ENCODE measurements at places on chromosomes 1 and 21.

DNA sequence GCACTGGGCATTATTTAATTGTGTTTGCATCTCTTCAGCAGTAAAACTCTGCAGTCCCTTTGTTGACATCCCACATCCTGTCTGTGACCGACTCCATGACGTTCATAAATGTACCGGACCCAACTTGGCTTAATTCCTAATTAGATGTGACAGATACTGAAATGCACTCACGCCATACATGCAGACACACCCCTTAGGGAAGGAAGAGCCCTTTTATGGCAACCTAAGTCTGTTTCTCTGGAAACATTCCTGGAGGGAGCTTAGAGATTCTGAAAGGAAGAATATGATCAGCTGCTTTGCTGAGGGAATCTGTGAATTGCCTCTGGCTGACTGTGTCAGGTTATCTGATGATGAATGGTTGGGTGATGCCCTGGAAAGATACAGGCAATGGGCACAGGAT is 33.4 kb downstream of the ADAMTS5 start:
- DNase-seq: no peak

- DNase-seq: peak; percentile 27
These were observed 34.5 kb upstream of the DIPK1A start for GRCh38 chr1:92995441-92996430.

GRCh38 chr21:28899220-28899619 is 93.5 kb downstream of the LTN1 start:
- no peak for DNase-seq

DNA sequence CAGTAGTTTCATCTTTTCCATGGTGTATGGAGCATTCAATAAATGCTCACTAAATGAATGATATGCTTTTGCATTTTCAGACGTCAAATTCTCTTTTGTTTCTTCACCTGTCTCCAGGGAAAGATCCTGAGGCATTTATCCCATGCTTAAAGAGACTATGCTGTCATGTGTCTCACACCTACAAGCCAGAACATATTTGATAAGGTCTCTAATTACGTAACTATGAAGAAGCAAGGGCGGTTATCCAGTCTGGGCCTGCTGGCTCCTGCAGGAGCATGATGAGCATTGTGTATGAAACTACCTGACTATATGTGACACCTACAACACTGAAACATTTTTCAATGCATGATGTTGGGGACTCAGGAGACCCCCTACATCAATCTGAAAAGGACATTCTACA is 51.8 kb downstream of the FBXO42 start:
- no peak for DNase-seq

DNA sequence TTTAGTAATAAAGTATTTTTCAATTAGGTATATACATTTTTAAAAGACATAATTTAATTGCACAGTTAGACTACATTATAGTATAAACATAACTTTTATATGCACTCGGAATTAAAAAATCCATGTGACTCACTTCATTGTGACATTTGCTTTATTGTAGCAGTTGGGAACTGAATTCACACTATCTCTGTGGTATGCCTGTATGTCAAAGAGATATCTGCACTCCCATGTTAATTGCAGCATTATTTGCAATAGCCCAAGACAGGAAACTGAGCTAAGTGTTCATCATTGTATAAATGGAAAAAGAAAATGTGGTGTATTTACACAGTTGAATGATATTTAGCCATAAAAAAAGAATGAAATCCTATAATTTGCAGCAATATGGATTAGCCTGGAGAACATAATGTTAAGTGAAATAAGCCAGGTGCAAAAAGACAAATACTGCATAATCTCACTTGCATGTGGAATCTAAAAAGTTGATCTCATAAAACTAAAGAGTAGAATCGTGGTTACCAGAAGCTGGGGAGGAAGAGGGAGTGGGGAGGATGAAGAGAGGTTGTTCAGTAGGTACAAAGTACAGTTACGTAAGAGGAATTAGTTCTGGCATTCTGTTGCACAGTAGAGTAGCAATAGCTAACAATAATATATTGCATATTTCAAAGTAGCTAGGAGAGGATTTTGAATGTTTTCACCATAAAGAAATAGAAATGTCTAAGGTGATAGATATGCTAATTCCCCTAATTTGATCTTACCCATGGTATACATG is 64.8 kb downstream of the DPT start:
- no peak for DNase-seq

DNA sequence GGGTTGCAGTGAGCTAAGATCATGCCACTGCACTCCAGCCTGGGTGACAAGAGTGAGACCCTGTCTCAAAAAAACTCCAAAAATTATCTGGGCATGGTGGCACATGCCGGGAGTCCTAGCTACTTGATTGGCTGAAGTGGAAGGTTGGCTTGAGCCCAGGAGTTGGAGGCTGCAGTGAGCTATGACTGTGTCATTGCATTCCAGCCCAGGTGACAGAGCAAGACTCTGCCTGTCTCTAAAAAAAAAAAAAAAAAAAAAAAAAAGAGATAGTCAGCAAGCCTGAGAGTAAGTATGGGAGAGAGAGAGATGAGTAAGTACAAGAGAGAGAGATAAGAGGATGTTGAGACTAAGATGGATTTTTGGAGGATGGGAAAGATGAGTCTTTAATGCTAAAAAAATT is 180.8 kb upstream of the CACYBP start:
- DNase-seq: no peak

DNA sequence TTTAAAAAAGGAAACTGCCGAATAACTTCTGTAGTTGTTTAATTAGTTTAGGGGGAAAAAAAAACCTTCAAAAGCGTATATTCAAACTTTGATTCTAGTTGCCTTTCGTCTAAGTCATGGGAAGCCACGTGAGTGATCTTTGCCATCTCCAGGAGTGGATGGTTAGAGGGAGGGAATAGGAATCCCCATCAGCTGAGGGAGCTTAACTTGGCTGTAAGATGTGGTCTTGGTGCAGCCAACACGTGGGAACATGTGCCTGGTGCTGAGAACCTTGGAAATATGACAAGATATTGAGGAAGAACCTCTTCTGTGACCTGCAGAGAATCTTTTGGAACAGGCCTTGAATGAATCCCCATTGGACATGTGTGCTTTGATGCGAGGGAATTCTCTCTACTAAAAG is 1.7 kb downstream of the BACE2 start:
- no peak for DNase-seq

DNA sequence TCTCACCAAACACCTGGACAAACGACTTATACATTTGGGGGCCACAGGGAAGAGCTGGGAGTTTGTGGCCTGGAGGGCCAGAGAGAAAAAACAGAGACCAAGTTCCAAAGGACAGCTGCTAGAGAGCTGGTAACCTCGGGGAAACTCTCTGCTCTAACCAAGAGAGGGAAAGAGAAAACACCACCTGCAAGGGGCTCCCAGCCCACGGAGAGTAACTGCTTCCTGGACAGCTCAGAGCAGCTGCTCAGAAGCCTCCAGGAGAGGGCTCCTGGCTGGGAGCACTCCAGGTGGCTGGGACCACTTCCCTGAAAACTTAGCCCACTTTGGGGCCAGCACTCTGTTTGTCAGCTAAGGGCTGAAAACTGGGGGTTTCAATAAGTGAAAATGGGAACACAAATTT is 154.8 kb upstream of the GRIK3 start:
- no peak for DNase-seq

DNA sequence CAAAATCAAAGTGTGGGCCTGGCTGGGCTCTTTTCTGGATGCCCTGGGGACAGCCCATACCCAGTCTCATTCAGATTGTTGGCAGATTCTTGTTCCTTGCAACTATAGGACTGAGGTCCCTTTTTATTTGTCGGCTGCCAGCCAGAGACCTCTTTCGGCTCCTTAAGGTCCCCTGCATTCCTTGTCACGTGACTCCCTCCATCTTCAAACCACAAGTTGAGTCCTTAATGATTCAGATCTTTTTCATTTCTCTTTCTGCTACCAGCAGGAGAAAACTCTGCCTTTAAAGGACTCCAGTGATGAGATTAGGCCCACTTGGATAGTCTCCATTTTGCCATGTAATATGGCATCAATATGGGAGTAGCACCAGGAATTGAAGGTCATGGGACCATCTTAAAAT is 48.6 kb downstream of the PATJ start:
- no peak for DNase-seq

DNA sequence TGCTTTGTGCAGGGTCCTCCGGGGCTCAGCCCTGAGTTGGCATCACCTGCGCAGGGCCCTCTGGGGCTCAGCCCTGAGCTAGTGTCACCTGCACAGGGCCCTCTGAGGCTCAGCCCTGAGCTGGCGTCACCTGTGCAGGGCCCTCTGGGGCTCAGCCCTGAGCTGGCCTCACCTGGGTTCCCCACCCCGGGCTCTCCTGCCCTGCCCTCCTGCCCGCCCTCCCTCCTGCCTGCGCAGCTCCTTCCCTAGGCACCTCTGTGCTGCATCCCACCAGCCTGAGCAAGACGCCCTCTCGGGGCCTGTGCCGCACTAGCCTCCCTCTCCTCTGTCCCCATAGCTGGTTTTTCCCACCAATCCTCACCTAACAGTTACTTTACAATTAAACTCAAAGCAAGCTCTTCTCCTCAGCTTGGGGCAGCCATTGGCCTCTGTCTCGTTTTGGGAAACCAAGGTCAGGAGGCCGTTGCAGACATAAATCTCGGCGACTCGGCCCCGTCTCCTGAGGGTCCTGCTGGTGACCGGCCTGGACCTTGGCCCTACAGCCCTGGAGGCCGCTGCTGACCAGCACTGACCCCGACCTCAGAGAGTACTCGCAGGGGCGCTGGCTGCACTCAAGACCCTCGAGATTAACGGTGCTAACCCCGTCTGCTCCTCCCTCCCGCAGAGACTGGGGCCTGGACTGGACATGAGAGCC is 22.7 kb downstream of the COL6A1 start:
- no peak for DNase-seq

DNA sequence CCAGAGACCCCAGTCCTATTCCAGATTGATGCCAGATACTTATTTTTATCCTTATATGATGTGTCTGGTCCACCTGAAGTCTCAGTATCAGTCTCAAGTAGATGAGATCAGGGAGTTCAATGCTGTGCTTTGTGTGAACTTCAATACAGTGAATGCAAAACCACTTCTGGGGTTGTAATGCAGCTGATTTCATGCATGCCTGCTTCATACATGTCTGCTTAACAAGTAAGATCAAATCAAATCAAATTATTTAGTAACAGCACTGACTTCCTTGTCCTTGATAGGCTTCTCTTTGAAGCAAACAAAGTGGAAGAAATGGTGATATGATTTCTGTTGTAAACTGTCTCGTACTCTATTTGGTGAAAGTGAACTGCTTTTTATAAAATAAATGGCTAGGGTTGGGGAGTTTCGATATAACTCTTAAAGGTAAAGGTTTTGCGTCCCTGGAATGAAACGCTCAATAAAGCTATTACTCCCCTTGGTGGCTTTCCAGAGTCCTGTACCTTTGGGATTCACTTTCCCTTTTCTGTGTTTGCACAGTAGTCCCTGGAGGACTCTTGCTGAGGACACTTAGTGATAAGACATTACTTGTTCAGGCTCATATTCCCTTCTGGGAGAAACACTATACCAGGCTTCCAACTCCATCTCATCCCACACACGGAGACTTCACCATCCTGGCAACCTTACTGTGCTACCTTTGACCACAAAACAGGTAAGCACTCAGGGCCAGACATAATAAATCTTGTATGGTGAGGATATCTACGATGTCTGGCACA is 59.3 kb downstream of the FH start:
- no peak for DNase-seq

- DNase-seq: no peak
These were observed 24.1 kb downstream of the MROH9 start for GRCh38 chr1:170959385-170959784.

GRCh38 chr1:209416039-209416438 is 167.5 kb upstream of the CAMK1G start:
- DNase-seq: no peak

DNA sequence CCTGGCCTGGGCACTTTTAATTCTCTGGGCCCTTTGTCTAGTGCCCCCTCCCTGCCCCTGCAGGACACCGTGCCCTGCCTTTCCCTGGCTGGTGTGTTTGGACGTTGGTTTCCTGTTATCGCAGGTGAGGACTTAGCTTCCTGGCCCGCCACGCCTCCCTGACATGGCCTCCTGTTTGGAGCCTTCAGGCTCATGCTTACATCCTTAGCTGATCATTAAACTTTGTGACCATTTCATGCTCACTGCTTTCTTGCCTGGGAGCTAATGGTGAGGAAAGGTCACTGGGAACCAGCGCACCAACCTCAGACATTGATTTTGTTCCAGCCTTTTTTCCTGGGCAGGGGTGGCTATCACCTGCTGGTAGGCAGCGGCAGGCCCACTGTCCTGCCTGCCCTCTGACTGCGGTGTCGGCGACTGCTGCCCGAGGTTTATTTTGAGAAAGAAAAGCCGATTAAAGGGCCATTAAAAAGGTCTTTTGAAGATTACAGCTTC is 3.7 kb downstream of the PFKL start:
- no peak for DNase-seq

- DNase-seq: no peak
These were observed 328.6 kb upstream of the C1orf87 start for GRCh38 chr1:60402216-60402615.

- no peak for DNase-seq
These were observed 107.0 kb downstream of the PDE9A start for GRCh38 chr21:42760361-42760950.

- DNase-seq: no peak
These were observed 74.0 kb downstream of the KIF14 start for GRCh38 chr1:200546577-200546976.

- no peak for DNase-seq
These were observed 3.8 kb downstream of the CCN1 start for GRCh38 chr1:85584264-85584781.

GRCh38 chr1:43421976-43422750 is 31.6 kb downstream of the HYI start:
- no peak for DNase-seq

GRCh38 chr1:116360429-116361173 is 12.4 kb upstream of the ATP1A1 start:
- peak; percentile 65 for DNase-seq
